ENCODE measurements at places on chromosomes 6 and 20.

GRCh38 chr6:159959165-159959975, 9.5 kb upstream of the IGF2R start:
- no peak for DNase-seq

DNA sequence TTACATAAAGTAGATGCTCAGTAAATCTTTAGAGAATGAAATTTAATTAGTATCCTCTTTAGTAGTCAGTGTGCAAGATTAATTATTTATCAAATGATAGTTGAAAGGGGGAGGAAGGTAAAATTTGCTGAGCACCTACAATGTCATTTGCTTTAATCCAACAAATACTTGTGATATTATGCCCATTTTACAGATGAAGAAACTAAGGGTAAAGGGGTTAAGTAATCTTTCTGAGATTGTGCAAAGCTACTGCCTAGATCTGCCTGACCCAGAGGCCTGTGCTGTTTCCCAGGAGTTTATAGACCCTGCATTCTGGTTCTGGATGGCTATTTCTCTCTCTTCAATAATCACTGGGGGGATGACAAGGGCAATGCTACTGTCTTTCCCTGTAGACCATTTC, 58.3 kb upstream of the BACH2 start:
- DNase-seq, result no peak

DNA sequence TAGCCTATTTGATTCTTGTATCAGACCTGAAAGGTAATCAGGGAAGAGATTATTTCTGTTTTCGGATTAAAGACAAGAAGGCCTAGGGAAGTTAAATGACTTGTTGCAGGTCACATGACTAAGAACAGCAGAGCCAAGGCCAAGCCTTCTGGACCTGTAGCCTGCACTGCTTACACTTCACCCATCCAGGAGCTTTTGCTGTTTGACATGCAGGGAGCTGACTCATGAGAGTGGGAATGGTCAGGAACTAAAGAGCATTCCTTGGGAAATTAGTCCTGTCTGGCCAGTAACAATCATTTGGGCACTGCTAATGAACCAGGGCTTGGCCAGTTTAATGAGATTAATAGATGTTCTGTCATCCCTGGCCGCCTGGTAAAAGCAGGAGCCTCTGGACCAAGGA, 46.8 kb downstream of the EIF2S2 start:
- DNase-seq, result no peak

DNA sequence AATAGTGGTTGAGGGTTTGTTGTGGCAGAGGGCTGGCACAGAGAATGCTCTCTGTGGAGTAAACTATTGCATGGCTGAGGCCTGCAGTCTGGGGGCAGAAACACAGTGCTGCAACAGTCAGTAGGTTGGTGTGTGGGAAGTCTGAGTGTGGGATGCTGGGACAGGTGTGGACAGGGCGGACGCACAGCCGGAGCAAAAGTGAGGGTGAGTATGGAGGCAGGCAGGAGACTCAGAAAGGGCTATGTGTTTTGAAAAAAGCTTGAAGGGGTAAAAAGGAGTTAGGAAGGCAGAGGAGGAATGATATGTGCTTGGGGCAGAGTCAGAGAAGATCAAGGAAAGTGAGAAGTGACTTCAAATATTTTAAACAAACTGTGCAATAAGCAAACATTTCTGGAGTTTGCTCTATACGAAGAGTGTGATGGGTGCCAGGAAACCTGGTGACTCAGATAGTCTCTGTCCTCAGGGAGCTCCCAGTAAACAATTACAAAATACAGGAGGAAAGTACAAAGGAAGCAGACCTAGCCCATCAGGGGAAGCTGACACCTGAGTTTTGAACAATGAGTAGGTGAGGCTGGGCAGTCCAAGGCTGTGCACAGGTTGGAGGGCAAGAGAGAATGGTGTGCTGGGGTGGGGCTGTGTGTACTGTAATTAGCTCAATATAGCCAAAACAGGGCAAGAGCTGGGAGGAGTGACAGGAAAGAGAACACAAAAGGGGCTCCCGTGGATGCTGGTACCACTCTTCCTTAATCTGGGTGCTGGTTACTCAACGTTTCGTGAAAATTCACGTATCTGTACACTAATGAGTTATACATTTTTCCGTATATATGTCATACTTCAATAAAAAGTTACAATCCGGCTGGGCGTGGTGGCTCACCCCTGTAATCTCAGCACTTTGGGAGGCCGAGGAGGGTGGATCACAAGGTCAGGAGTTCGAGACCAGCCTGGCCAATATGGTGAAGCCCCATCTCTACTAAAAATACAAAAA, 55.2 kb downstream of the PIGU start:
- DNase-seq, result no peak
